ENCODE measurements at places on chromosomes 7 and 10. TPM values are rescaled to one million over a fixed set of nuclear protein-coding genes. Genes with fewer than 3 reads are reported as not detected.

GRCh38 chr10:4343873-4344272 is 482.1 kb upstream of the AKR1E2 start:
- peak; percentile 4 for DNase-seq

DNA sequence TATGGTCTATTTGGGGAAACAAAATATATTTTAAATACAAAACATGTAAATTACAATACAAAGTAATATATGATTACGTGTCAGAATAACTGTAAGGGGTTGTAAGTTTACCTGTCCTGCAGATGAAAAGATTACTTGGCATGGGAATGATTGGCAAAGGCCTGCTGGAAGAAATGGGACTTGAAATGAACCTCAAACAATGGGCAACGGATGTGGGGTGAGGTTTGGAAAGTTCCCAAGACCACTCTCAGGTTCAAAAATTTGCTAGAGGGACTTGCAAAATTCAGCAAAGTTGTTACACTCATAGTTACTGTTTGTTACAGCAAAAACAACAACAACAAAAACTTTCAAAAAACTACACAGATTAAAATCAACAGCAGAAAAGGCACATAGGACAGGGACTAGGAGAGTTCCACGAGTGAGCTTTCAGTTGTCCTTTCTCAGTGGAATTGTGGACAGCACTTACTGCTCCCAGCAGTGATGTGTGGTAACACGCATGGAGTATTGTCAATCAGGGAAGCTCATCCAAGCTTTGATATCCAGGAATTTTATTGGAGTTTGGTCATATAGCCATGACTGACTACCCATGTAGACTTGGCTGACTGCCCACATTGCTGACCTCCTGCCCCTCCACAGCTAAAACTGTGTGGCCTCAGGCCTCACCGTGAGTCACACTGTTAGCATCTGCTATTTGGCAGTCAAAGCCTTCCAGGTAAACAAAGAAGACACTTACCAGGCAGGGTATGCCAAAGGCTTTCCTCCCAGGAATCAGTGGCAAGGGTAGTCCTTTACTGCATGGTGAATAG is 43.8 kb downstream of the EXOC6 start:
- DNase-seq = peak; percentile 80

- peak; percentile 74 for DNase-seq
Observed at GRCh38 chr7:39609113-39609934, 14.0 kb upstream of the RALA start.

GRCh38 chr10:47022311-47023131 is 111.3 kb downstream of the PTPN20 start:
- no peak for DNase-seq

- DNase-seq = peak; percentile 57
Observed at GRCh38 chr10:113539789-113540188, 13.1 kb upstream of the HABP2 start.

- DNase-seq = no peak
Observed at GRCh38 chr10:48804740-48805182, 120.1 kb downstream of the WDFY4 start.

DNA sequence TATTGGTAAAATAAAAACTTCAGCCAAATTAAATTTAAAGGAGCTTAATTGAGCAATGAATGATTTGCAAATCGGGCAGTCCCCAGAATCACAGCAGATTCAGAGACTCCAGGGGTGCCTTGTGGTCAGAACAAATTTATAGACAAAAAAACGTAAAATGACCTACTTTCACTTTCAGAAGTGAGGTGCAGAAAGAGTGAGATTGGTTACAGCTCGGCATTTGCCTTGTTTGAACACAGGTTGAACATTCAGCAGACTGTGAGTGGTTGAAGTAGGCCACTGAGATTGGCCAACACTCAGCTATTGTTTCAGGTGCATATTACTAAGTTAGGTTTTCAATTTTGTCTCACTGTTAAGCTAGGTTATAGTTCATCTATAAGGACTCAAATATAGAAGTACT is 153.4 kb downstream of the BICC1 start:
- peak; percentile 41 for DNase-seq

GRCh38 chr7:72785166-72785955 is 42.6 kb downstream of the TYW1B start:
- peak; percentile 62 for DNase-seq

GRCh38 chr7:26379711-26380110 is 88.0 kb downstream of the SNX10 start:
- DNase-seq = no peak

DNA sequence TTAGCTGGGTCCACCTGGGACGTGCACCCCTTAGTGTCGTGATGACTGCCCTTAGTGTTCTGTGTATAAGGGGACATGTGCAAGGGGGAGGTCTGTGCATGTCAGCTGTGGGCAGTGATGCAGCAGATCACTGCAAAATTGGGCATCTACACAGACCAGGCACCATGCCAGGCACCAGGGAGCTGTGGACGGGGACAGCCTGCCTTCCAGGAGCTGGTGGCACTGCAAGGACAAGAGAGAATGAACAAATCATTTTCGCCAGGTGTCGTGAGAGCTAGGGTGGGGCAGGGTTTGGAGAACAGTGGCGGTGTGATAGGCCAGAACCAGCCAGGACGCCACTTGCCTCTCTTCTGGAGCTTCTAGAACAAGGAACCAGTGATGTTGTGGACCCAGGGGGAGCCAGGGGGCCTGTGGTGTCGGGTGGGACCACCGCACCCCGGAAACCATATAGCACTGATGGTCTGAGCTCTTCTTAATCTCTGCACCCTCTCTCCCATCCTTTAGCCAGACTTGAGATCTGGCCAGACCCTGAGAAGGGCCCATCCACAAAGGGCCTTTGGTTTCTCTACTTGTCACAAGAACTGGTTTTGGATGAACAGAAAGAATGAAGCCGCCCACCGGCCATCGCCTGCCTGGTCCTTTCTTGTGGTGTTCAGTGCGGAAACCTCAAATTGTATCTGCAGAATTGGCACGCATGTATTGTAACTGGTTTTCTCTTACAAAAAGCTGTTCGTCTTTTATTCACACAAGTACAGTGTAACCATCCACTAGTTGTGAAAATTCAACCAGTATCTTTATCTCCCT is 30.7 kb downstream of the PRF1 start:
- no peak for DNase-seq

- peak; percentile 54 for DNase-seq
Observed at GRCh38 chr7:42236266-42236975, 588 bp downstream of the GLI3 start.

GRCh38 chr7:2796358-2797352 is 47.5 kb downstream of the GNA12 start:
- DNase-seq = no peak

DNA sequence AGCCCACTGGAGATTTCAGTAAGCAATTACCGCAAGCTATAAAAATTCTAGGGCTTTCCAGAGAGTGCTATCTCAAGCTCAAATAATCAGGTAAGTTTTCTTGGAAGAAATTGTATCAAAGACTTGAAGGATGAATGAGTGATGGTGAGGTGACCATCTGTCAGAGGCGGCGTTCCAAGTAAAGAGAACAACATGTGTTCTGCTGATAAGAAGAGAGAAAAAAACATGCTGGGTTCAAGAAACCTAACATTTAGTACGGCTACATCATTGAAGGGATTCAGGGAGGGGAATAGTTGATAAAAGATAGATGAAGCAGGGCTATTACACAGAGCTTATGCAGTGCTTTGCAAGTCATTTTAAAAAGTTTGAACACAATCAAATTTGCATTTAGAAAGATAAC is 100.7 kb downstream of the GNAI1 start:
- DNase-seq = no peak

- DNase-seq = peak; percentile 92
Observed at GRCh38 chr10:87846023-87846422, 17.3 kb downstream of the KLLN start.

DNA sequence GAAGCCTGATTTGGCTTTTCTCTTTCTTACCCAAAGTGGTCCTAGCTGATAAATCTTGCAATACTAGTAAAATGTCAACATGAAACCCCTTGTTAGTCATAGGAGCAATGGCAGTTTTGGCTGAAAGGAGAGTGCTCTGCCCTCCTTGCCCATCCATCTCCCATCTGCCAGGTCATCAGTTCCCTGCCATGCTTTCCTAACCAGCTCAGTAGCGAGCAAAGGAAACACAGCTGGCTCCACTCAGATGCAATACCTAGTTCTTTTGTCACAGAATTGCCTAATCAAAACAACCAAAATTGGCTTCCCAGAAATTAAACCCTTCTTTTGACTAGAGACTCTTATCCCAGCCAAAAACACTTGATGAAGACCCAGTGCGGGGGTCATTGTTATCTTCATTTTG is 733.0 kb downstream of the CCSER2 start:
- DNase-seq = no peak

GRCh38 chr10:13346283-13347042 is 1.6 kb downstream of the SEPHS1 start:
- peak; percentile 47 for DNase-seq

GRCh38 chr7:99092064-99092720 is 51.7 kb downstream of the SMURF1 start:
- DNase-seq = no peak

DNA sequence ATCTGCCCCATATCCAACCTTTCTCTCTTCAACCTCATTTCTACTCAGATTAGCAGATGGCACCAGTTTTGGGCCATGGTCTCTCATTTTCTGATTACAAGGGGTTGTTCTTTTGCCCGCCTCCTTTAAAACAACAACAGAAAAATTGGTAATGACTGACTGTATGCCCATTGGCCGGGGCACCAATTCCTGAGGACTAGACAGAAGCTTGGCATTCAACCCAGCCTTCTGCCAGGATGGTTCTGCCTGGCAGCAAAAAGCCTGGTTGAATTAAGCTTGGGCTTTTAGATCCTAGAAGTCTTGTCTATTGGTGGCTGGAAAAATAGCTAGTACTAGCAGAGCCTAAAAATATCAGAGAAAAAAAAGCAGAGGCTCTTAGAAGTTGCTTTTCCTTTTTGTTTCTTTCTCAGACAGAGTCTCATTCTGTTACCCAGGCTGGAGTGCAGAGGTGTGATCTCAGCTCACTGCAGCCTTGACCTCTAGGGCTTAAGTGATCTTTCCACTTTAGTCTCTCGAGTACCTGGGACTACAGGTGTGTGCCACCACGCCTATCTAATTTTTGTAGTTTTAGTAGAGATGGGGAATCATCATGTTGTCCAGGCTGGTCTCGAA is 402.6 kb downstream of the AUTS2 start:
- no peak for DNase-seq

GRCh38 chr10:86446987-86447386 is 74.6 kb downstream of the WAPL start:
- DNase-seq = no peak

DNA sequence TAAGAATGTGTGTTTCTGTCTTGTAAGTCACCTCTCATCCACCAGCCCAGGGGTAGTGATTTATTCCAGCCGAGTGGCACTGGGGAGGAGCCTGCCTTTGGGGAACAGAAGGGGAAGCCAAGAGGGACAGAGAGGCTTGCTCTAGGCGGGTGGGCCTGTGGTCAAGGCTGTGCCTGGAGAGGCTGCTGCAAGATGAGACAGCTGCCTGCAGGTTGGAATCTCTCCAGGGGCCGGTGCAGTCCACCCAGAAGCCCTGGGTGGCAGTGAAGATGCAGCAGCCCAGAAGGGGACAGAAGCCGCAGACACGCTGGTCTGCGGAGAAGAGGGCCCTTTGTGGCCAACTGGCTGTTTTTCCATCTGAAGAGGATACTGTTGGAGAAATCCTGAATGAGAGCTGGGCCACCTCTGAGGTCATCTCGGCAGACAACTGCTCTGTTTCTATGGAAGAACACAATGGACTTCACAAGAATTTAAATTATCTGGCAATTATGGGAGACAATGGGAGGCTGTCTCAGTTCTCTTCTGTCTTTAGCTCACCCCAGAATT is 175.7 kb downstream of the GFRA1 start:
- DNase-seq = no peak

DNA sequence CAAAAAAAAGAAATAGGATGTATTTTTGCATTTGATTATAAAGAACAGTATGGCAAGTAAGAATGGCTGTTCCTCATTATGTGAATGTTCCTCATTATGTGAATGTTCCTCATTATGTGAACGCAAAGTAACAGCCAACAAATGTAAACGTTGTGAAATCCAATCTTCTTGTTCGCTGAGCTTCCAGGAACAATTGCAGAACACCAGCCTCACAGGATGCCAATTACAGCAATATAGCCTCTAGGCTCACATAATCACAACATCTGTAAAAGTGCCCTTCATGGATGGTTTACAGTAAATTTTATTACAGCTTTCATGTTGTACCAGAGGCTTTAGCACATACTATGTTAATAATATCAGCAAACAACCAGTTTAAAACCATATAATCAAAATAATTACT is 71.6 kb downstream of the THSD7A start:
- DNase-seq = no peak

- peak; percentile 61 for DNase-seq
Observed at GRCh38 chr10:43137717-43138020, 576 bp upstream of the CSGALNACT2 start.

GRCh38 chr7:39336442-39336841 is 229.8 kb upstream of the YAE1 start:
- peak; percentile 37 for DNase-seq

GRCh38 chr10:33428682-33429081 is 94.2 kb upstream of the NRP1 start:
- DNase-seq = no peak

DNA sequence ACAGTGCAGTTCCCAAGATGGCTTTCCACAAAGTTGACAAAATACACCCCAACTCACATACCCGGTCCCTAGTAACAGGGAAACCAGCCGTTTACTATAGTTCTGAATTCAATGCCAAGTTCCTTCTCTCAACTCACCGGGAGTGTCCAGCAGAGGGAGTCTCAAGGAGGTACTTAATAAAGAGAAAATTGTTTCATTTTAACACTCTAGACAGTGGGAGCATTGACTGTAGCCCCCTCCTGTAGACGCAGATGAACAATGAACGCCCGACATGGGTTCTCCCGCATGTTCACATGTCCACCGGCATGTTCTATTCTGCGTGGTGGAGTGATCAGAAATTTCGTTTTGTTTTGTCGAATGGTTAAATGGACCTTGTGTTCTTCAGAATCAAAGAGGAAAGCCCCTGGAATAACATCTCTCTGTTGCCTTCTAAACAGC is 1.9 kb downstream of the HIPK2 start:
- DNase-seq = peak; percentile 60

GRCh38 chr7:69276011-69276729 is 322.1 kb upstream of the AUTS2 start:
- DNase-seq = peak; percentile 57

- no peak for DNase-seq
Observed at GRCh38 chr10:130230611-130231010, 94.4 kb downstream of the GLRX3 start.

- DNase-seq = peak; percentile 92
Observed at GRCh38 chr10:13448216-13448615, 80.6 kb downstream of the BEND7 start.

BHLHA15 gene
- total RNA-seq = 0.57 TPM

ARHGAP19 gene
- total RNA-seq = 9.2 TPM

CPA5 gene
- total RNA-seq = not detected

TMEM176A gene
- 0.31 TPM for total RNA-seq

CXCL12 gene
- total RNA-seq = 48.2 TPM

PCLO gene
- total RNA-seq = 3.0 TPM

RADIL gene
- total RNA-seq = 0.22 TPM

STK31 gene
- total RNA-seq = 0.20 TPM

IQUB gene
- 0.59 TPM for total RNA-seq

ZNF503 gene
- total RNA-seq = 11.1 TPM

SMARCD3 gene
- total RNA-seq = 47.7 TPM

TSPAN33 gene
- 6.5 TPM for total RNA-seq

DENND2A gene
- 42.1 TPM for total RNA-seq

OR2A1 gene
- total RNA-seq = not detected

PRKG1 gene
- 2.8 TPM for total RNA-seq

WIPF3 gene
- total RNA-seq = 1.0 TPM

PALD1 gene
- 2.0 TPM for total RNA-seq

All from astrocyte (in vitro differentiated cells and primary cell).